ENCODE measurements at places on chromosomes 7 and 10.

- peak; percentile 21 for DNase-seq
These were observed 52.6 kb downstream of the PFKP start for GRCh38 chr10:3119796-3120459.

GRCh38 chr10:44865289-44865671 lies 45.9 kb upstream of the TMEM72 start:
- peak; percentile 43 for DNase-seq

DNA sequence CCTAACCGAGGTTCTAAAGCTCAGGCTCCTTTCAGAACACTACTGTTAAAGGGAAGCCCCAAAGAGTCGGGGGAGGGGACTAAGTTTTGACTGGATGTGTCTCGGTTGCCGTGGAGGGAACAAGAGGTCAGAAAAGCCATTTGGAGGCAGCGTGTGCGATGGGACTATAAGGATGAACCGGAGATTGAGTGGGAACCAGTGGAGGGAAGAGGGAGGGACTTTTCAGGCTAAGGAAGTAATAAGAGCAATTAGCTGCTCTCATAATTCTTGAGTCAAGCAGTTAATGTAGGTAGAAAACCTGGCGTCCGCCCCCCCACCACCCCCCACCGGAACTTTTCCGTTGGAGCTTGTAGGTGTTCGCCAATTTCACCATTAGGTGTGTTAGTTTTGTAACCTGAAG lies 491 bp upstream of the AKAP9 start:
- DNase-seq: peak; percentile 77

- DNase-seq: no peak
These were observed 110.6 kb downstream of the TNS3 start for GRCh38 chr7:47471358-47471703.

- no peak for DNase-seq
These were observed 62.6 kb downstream of the DOCK4 start for GRCh38 chr7:112143582-112143981.

GRCh38 chr10:46270086-46270811 lies 16.5 kb upstream of the ANTXRL start:
- DNase-seq: no peak

DNA sequence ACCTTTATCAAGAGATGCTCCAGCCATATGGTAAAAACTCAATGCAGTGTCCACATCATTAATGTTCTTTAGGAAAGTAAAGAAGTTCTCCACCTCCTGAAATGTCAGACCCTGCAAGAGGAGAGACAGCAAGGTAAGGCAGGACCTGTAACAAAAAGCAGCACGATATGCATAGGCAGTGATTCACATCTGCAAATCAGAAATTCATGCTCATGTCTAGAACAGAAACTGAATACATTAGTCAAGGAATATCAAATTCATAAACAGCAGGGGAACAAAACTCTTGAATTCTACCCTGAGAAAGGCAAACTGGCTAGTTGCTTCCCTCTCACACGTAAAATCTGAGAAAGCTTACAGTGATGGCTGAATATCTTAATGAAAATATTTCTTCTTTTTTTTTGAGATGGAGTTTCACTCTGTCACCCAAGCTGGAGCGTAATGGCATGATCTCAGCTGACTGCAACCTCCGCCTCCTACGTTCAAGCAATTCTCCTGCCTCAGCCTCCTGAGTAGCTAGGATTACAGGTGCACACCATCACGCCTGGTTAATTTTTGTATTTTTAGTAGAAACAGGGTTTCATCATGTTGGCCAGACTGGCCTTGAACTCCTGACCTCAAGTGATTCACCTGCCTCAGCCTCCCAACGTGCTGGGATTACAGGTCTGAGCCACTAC lies 53.3 kb upstream of the DNAJB12 start:
- DNase-seq: no peak

- DNase-seq: no peak
These were observed 60.9 kb upstream of the CAMK2B start for GRCh38 chr7:44386139-44386913.

GRCh38 chr10:76397181-76398042 lies 966.0 kb downstream of the LRMDA start:
- no peak for DNase-seq

- no peak for DNase-seq
These were observed 102.0 kb upstream of the ARMC3 start for GRCh38 chr10:22825841-22826240.

- DNase-seq: no peak
These were observed 49.1 kb upstream of the PFKP start for GRCh38 chr10:3018247-3018646.

- peak; percentile 8 for DNase-seq
These were observed 704.7 kb upstream of the COBL start for GRCh38 chr7:52021343-52021742.

- peak; percentile 74 for DNase-seq
These were observed 669 bp downstream of the PI4K2A start for GRCh38 chr10:97640868-97641811.

DNA sequence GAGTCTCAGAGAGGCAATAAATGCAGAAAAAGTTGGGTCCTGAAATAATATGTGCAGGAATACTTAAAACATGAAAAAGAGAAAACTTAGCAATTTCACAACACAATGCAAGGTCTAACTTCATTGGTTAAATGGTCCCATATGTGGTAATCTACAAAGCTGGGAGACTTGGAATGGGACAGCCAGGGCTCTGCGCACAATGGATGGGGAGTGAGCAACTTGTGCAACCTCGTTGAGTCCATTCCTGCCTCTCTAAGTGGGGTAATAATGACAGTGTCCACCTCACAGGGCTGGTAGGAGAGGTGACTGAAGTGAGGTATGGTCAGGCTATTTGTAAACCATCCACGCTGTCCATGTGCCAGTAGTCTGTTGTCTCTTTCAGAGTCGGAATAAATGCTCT lies 11.8 kb upstream of the EMX2 start:
- DNase-seq: no peak

GRCh38 chr10:128047351-128047750 lies 78.9 kb downstream of the MKI67 start:
- peak; percentile 97 for DNase-seq

- DNase-seq: no peak
These were observed 259.2 kb downstream of the CREB5 start for GRCh38 chr7:28671526-28671925.

GRCh38 chr10:72611783-72612182 lies 14.1 kb downstream of the MICU1 start:
- DNase-seq: no peak

DNA sequence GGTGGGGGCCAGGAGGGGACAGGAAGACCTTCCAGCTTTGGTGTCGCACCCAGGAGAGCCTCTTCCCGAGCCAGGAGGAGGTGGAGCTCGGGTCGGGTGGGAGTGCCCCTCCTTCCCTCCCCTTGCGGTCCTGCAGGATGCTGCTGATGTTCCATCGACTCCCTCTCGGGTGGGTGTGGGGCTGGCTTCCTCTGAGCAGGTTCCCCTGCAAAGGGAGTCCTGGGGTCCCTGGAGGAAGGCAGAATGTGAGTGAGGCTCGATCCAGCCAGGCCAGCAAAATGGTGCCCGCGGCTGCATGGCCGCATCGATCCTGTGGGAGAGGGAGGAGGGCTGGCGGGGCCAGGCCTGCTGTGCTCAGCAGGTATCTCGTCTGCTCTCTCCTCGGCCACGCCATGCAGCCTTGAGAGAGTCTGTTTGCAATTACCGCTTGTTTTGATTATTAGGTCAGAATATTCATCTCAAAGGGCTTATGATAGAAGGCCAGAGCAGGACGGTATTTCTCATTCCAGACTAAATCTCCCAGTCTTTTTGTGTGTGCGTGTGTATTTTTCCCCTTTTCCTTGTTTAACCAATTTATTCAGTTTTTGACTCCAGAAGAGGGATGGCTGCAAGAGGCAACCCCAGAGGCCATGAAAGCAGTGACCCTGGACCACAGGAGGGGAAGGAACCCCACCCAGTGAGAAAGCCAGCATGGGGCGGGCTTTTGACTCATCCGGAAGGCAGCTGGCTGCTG lies 137.3 kb upstream of the ZMIZ1 start:
- no peak for DNase-seq

DNA sequence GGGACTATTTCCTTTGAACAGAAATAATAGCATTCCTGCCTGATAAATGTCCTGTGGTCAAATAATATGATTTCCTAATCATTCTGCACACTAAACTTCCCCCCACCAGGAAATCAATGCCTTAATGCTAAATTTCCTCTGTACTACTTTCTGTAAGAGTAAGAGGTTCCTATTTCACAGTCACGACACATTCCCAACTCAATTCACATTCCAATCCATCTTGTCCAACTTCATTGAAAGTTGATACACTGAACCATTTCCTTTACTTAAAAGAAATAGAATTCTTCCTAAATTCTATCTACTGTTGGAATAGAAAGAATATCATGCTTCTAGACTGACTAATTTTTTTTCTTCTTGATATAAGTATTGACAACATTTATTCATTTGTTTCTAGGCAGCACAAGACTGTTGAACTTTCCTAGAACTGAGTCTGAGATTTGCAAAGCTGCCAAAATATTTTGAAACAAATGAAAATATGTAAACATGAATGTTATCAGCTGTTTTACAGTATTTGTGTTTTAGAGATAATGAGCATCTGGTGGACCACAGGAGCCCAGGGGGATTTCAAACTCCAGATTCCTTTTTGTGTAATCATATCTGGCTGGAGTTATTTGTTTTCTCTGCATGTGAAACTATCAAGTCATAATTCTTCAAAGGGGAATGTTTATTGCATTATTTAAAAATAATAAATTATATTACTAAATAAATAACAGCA lies 121.5 kb downstream of the TPST1 start:
- no peak for DNase-seq

DNA sequence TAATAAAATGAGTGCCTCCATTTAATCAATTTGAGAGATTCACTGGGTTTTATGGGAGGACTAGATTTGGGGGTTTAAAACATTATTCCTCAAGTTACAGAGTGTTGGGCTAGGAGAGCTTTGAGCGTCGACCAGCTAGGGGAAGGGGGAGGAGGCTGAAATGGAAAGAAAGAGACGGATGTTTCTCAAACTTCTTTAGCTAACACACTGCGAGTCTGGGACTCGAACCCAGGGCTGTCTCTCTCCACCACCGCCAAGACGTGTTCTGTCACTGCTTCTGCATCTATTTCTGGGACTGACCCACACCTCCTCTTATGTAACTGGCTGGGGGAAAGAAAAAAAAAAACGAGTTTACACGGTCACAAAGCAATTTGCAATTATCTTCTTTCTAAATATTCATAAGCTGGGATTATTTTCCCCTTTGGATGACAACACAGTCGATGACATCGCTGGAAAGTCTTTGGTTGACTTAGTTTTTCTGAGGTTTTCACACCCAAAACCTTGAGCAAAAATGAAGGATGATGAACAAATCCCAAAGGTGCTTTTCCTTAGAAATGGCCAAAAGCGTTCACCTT lies 27.2 kb downstream of the CHST15 start:
- DNase-seq: no peak

DNA sequence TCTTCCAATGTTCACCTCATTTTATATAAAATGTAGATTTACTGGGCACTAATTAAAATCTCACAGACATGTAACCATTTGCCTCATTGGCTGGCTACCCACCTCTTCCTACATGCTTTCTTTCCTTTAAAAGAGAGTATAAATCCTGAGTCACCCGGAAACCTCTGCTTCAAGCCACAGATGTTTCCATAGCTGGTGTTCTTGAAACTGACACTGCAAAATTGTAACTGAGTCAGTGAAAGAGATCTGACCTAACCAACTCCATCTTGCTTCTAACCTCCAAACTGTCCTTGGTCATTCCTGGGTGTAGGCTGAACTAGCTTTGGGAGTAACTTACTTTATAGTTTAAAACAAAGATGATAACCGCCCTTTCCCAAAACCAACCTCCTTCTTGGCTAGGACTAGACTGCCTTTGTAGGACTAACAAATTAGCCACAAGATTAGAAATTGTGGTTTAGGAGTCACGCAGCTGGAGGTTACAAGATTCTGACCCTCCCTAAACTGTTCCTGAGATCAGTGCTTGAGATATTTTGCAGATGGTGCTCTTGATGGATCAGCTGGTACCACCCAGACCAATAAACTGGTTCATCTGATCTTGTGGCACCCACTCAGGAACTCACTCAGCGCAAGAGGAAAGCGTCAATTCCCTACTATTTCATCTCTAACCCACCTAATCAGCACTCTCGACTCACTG lies 33.5 kb downstream of the SVOPL start:
- peak; percentile 66 for DNase-seq

DNA sequence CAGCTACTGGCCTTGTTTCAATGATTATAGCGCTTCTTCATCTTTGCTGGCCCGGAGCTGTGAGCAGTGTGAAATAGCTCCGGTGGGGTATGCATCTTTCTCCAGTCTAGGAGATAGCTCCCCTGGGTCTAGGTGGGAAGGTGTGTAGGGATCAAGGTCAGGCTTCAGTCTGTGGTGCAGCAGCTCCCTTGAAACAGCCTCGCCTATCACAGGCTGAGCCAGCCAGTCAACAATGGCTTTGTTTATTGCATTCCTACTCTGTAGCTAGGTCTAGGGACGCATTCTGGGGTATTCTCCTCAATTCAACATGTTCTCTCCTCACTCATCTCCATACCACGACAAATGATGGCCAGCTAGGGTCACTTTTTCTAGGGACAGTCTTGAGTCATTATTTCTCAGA lies 646.8 kb upstream of the IGFBP3 start:
- DNase-seq: no peak

DNA sequence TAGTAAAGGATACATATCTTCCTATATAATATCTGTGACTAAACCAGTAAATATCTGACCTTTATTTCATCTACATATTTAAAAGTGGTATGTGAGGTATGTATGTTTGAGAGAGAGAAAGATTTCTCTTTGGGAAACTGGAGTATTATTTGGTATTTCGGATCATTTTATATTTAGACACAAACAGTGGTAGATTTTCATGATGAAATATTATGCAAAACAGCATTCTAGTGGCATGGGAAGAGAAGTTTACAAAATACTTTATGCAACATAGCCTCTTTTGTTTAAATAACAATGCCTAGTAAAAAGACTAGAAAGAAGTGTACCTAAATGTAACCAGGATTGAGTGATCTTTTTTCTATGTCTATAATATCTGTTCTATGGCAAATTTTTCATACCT lies 98.6 kb upstream of the TMEM168 start:
- no peak for DNase-seq

DNA sequence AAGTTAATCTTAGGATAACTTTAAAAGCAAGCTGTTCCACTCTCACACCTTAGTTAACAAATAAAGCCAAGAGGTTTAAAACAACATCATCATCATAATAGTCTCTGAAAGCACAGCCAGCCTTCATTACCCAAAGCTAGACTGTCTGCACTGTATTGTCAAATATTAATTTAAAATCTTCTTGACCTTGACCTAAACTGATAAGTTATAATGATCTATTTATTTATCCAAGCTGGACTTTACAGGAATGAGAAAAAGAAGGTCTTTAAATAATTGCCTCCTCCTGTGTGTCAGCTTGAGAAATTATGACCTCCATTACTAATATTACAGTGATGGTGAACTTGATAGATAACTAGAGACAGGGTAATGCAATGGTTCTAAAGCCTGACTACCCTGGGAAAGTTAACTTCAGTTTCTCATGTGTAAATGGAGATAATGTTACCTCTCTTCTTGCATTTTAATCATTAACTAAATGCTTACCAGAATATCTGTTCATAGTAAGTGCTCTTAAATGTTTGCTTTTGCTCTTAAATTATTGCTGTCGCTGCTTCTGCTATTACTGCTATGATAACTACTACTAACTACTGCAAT lies 111.0 kb downstream of the KAT6B start:
- no peak for DNase-seq

All from NB4 (cell line).